ENCODE measurements at places on chromosomes 12 and 14.

GRCh38 chr14:105938055-105938863 is 411.9 kb downstream of the TMEM121 start:
- DNase-seq = no peak

DNA sequence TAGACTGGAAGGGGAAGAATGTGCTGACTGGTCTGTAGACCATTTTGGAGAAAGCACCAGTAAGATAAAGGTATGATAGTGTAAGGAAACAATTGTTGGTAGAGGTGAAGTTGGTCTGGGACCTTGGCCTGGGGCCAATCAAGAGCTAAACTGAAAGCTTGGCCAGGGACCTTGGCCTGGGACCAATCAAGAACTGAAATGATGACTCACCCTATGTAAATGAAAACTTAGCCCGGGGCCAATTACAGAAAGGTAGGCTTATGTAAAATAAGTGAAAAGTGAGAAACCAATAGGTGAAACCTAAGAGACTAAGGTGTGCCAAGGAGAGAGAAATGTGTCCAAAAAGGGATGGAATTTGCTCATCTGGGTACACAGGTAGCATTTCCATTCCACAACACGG is 776.0 kb downstream of the C12orf50 start:
- DNase-seq = no peak

- DNase-seq = no peak
These were observed 1.1 kb downstream of the IPO8 start for GRCh38 chr12:30694412-30695198.

GRCh38 chr14:88421286-88421685 is 35.8 kb downstream of the SPATA7 start:
- DNase-seq = no peak

DNA sequence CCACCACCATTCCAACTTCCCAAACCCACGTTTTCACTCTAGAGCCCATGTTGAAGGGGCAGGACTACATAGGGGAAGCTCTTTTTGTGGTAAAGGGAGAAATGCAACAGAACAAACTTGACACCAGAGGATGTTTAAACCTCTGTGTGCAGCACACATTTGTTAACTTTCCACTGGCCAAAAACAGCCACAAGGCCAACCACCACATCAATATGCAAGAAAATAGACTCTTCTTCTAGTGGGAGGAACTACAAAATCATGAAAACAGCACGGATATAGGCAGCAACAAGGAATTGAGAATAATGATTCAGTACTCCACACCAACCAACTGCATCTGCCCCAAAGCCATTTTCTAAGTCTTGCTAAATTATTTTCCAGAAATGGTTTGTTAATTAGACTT is 66.3 kb upstream of the CEP83 start:
- no peak for DNase-seq

DNA sequence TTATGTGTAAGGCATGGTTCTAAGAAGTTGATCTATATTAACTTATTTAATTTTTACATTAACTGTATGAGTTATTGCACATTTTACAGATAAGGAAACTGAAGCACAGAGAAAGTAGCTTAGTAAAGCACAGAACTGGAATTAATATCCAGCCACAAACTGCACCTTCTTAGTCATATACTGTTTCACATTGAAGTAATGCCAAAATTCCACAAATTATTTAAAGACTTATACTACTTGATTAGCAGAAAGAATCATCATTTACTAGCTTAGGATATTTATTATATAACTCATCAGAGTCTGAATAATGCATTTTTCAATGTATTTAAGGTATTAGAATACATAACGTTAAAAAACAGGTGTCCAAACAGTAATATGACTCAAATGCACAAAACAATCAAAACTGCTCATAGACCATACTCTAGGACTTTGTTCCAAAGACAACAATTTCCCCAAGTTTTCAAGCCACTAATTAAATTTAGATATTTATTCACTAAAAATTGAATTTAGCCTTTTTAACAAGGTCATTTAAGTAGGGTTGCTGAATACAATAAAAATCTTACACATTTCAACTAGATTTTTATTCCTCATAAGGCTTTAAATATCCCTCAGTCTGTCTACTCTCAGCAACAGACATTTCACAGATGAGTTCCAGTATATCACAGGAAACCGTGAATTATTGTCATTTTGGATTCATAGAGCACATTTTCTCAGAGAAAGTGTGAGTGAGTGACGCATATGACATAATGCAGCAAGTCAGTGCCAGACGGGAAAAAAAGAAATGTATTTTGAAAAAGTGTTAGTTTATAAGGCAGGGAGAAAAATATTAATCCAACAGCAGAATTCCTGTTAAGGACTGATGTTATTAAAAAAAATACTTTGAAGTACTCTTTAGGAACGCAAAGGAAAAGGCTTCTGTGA is 782.5 kb downstream of the TMTC2 start:
- no peak for DNase-seq

GRCh38 chr12:93167841-93168492 is 209.8 kb upstream of the NUDT4 start:
- DNase-seq = no peak

GRCh38 chr12:954741-955140 is 5.2 kb upstream of the RAD52 start:
- DNase-seq = no peak

- DNase-seq = no peak
These were observed 43.3 kb upstream of the MBIP start for GRCh38 chr14:36363704-36364103.

DNA sequence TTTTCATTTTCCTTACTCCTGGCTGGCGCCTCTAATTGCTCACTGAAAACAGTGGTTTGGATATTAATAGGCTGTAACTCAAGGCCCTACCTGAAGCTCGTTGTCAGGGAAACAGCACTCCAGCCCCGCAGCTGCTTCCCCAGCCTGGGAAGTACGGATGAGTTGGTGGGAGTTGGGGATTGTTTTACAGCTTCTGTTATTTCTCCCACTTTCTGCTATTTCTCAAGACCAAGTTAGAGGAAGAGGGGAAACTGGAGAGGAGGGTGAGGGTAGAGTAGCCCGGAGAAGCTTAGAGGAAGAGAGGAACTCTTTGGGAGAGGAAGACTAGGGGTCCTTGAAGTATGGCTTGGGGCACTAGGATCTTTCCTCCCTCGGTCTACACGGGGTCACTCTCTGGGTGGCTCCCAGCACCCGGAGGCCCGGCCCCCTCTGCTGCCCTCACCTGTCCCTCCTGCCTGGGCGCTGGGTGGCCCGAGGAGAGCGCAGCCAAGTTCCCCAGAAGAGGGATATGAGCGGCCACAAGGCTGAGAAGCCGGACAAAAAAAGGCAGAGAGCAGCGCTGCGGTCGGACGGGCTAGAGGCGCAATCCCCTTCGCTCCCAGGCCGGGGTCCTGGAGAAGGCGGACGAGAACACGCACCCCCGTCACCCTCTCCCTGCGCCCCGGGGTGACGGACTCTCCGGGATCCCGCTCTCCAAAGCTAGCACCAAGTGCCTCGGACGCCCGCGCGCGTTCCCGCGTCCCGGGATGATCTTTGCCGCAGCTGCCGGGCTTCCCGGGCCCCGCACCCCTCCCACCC is 671 bp downstream of the SPTB start:
- no peak for DNase-seq
